ENCODE measurements at places on chromosomes 1 and 21.

DNA sequence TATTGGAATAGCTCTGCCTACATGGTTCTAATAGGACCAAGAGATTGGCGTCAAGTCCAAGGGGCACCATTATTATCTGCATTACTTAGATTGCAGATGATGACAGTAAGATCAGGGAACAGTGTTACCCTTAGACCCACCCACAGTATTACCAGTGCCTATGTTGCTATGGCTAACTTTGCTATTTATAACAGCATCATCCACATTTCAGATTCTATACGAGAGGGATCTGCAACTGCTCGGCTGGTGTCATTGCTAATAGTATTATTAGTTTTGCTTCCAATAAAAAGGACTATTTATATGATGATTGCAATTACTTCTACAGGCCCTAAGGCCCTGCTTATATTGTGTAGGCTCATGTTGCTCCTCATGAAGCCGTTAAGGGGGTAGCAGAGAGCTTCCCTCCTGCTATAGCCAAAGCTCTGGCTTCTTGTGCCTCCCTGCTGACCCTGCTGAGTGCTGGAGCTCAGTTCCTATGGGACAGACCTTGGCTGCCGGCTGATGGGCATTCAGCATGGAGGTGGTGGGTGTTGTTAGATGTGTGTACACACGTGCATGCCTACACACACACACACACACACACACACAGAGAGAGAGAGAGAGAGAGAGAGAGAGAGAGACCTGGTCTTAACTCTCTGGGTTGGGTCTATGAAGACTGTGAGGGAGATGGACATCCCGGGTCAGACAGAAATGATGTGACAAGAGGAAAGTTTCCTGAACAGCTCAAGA is 1.3 kb downstream of the BCAN start:
- DNase-seq = no peak

DNA sequence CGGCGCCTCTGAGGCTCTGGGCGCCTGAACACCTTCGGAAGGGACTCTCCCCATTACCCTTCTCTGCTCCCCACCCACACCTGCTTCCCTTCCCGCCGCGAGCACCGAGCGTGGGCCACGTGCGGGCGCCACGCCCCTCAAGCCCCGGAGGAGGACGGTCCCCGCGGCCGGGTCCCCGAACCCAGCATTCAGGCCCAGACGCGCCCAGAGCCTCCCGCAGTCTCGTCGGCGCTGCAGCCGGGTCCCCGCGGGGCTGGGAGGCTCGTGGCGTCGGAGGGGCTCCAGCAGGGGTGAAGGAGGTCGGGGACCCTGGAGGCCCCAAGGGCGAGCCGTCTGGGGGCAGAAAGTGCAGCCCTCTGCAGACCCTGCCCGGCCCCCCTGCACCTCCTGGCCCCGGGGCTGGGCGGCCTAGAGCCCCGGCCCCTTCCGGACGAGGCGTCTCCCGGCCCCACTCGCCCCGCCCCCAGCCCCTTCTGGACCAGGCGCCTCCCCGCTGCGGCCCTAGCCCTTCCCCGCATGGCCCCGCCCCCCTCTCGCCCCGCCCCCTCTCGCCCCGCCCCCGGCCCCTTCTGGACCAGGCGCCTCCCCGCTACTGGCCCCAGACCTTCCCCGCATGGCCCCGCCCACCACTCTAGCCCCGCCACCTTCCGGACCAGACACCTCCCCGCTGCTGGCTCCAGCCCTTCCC is 378 bp upstream of the SMIM1 start:
- peak; percentile 79 for DNase-seq

GRCh38 chr1:221940631-221941030 is 198.7 kb upstream of the DUSP10 start:
- DNase-seq = no peak

DNA sequence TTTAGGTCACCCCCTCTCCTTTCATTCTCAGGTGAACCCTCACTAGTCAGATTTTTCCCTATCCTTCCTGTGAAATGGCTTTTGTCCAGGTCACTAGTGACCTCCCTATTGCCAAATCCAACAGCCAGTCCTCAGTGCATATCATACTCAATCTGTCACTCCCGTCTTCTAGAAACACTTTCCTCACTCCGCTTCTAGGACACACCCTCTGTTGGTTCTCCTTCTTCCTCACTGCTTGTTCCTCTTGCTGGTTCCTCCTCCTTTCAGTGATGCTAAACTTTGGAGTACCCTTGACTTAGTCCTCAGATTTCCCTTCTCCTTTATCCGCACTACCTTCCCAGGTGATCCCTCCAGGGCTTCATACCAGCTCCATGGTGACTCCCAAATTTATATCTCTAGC is 94.3 kb downstream of the RNF220 start:
- no peak for DNase-seq

DNA sequence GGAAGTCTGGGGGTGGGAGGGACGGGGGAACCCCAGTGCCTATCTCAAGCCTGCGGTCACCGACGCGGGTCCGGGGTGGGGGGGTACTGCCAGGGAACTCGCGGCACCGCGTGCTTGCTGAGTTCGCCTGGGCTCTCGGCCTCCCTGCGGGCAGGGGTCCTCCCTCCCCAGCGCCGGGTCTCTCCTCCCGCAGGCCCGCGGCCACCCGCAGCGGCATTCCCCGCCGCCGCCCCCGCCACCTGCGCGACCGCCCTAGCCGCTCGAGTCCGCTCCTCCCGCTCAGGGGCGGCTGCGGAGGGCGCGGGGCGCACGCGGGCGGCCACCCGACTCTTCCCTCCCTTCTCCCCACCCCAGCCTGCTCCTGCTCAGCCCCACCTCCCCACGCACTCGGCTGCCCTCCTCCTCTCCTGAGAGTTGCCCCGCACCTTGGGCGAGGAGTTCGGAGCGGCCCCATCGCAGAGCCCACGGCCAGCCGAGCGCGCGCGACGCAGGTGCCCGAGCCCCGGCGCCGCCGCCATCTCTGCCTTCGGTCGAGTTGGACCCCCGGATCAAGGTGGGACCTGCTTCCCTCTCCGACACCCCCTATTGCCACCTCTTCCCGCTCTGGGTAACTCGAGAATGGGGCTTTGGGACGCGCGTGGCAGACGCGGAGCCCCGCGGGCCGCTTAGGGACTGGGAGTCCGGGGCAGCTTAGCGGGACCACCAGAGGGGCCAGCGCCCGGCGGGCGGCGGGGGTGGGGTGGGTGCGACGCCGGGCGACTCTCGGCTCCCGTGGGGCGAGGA is 105.0 kb downstream of the LEPR start:
- DNase-seq = no peak

DNA sequence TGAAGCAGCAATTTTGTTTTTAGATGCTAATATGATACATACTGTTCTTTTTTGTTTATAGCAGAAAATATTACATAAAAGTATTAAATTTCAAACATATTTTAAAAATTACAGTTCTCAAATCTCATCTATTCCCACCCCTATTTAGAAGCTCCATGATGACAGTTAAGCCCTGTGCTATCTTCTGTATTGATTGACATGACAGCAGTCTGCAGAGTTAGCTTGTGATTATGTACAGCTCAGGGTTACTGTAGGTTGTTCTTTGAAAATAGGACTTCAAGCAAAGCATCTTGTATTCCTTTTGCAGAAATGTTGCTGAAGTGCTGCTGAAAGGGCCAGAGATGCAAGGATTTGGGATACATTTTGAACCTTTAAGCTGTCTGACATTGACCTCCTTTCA is 8.2 kb downstream of the GPSM2 start:
- DNase-seq = no peak

- no peak for DNase-seq
These were observed 7.4 kb upstream of the ERICH3 start for GRCh38 chr1:74681001-74681400.

GRCh38 chr21:38848187-38848609 is 42.5 kb downstream of the ETS2 start:
- DNase-seq = no peak

DNA sequence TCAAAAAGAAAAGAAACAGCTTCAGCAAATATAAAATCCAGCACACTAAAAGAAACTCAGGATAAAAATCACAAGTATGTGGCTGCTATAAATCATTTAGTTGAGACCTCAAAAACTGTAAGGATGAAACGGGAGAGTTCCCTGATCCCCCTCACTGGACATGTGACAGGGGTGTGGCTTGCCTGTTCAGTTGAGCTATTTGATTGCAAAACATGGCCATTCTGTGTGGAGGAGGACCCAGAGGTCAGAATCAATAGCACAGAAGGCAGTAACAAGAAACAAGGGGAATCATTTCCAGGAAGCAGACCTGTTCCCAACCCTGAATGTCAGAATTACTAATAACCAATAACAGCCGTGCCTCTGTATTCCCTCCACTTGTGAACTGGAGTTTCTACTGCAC is 27.9 kb downstream of the RBM11 start:
- no peak for DNase-seq

GRCh38 chr1:47926461-47926999 is 70.7 kb downstream of the TRABD2B start:
- no peak for DNase-seq

GRCh38 chr21:31370893-31371544 is 27.0 kb upstream of the TIAM1 start:
- no peak for DNase-seq

- no peak for DNase-seq
These were observed 11.8 kb downstream of the LAPTM5 start for GRCh38 chr1:30745834-30746208.

GRCh38 chr21:33821503-33822322 is 93.9 kb downstream of the ATP5PO start:
- DNase-seq = no peak

DNA sequence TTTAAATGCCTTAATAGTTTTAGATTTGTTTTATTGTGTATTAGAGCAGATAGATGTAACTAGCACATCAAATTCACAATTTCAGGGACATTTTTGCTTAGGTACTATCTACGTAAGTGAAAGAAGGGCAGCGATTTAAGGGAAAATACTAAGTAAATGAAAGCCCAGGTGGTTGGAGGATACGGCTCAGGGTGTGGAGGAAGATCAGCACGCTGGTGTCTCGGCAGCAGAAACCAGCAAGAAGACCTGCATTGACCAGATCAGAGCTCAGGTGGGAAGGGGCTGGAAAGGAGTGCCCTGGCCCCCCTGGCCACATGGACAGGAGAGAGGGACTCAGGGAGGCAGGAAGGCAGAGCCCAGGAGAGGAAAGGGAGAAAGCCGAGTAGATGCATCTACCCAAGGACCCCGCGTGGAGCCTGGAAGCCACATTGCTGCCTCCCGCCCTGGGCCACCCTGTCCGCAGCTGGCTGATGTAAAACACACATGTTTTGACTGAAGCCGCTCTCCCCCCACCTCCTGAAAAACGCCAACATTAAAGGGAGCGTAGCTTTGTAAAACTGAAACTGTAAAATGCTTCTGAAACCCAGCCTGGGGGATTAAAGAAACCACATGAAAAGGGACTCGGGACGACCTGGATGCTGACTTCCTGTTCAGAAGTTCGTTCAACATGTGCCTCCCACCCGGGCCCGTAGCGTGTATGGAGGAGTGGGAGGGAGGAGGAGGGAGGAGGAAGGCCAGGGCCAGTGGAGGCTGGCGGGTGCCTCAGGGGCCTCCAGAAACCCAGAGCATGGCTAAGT is 72.6 kb upstream of the TARDBP start:
- DNase-seq = peak; percentile 46

- DNase-seq = no peak
These were observed 64.4 kb upstream of the PTGFR start for GRCh38 chr1:78426408-78426807.

DNA sequence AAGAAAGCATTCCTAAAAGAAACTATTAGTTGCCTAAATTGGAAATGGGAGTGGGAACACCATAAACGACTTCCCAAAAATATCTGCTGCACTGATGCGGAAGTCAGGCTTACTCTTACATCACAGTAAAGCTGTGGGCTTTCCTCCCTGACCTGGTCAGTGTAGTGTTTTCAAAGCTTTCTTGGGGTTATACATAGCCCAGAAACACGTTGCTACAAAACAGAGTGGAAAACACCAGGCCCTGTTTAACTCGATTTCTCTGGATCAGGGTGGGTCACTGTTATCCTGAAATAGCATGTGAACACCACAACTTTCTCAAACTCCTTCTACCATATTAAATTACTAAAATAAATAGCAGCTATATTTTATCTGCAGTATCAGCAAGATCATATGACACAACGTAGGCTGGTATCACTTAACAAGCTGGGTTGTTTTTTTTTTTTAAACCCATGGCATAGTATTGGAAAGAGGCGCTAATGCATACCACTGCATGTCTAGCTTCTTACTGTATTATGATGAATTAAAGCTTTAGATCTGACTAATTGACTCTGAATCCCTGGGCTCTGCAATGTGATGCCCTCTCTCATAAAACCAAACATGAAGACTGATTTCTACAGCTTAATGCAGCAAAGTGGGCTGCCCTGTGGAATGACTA is 184.6 kb downstream of the TGFB2 start:
- DNase-seq = no peak

DNA sequence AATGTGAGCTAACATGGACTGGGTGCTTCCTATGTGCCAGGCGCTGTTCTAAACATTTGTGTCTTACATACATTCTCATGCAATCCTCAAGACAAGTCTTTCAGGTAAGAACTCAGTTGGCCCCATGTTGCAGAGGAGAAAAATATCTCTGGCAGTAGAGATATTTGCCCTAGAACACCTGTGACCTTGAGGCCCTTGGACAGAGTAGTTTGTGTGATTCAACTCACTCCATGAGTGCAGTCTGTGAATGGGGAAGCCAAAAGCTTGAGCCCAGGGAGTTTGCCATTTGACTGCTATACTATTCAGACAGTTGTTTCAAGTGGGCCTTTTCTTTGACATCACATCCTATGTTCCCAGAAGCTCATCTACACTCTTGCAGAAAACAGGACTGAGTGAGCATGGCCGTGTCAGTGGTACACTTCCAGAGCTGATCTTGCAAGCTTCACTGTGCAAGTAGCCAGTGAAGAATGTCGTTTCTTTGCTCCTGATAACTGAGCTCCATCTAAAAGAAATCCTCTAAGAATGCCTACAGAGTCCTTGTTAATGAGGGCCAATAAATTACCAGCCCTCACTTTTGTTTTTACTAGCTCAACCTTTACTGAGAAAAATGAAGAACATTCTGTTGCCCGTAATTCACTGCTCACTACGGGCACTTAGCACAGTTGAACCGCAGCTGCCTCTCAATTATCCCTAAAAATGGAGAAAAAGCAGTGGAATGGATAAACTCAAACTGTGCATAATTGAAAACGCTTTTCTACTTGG is 98.7 kb upstream of the C8B start:
- DNase-seq = no peak

DNA sequence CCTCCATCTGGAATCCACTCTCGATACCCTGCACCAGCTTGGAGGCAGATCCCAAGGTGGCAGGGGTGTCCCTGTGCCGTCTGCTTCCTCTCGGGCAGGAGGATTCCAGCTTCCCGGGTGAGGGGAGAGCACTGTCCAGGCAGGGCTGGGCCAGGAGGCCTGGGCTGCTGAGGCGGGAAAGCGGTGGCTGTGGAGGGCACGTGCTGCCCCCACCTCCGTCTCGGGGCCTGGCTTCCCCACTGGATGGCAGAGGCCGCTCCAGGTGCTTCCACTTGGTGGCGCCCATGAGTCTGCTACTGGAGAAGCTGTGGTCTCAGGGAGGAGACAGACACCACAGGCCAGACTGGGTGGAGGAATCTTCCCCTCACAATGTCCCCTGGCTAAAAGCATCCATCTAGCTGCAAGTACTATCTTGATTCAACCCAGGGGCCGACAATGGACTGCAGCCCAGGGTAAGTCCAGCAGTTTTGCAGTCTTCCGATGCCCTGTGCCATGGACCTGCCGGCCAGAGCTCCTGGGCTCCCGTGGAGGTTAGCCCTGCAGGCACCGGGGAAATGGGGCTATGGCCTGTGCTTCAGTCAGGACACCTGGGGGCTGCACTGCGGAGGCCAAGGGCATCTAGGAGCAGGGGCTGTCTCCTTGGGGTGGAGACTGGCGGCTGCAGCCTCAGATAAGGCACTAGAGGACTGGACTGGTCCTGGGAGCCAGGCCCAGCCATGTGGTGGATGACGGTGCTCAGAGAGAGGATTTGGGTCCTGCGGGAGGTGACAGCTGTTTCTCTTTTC is 41.3 kb upstream of the EIF4G3 start:
- DNase-seq = peak; percentile 43

- DNase-seq = no peak
These were observed 64.9 kb upstream of the KRTAP19-8 start for GRCh38 chr21:31103163-31103562.
